ENCODE measurements at places on chromosomes 1 and 21.

DNA sequence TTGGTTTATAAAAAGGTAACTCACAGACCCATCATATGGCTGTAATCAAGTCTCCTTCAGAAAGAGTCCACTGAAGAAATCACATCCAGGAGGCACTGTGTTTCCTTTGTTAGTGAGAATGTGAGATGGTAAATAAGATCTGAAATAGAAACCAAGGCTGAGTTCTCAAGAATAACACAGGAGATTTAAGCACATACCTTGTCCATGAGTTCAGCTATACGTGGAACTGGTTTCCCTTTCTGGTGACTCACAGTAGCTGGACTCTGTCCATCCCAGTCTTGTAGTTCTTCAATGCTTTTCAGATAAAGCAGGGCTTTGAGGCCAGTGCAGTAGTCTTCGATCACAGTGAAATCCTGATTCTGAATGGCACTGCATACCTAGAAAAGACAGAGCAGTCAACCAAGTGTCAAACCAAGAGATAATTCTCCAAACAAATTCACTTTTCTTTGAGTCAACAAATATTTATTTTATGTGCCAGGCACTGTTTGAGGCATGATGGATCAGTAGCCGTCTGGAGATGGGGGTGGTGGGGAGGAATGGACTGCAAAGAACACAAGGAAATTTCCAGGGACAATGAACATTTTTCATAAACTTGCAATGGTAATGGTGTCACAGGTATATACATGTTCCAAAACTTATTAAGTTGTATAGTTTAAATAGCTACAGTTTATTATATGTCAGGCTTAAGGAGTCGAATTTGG lies 471.4 kb downstream of the PTBP2 start:
- DNase-seq = no peak

- DNase-seq = peak; percentile 46
Observed at GRCh38 chr1:186212568-186213224, 162.4 kb downstream of the TPR start.

DNA sequence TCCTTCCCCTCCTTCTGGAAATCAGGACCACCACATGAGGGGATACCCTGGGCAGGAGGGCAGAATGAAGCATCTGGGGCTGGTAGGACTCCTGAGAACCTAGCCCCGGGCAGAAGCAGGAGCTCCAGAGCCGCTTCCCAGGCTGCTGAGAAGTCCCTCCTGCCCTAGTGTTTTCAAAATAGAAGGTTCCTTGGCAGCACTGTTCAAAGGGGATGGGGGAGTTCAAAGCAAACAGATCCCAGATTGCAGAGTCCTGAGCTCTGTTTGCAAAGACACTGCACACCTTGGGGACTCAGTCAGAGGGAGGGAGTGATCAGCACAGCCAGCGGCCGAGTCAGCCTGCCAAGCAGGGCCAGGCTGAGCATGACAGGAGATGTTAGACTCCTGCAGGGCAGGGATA lies 177.8 kb downstream of the PTPRU start:
- no peak for DNase-seq

GRCh38 chr21:36052860-36053714 lies 7.2 kb downstream of the SETD4 start:
- no peak for DNase-seq

DNA sequence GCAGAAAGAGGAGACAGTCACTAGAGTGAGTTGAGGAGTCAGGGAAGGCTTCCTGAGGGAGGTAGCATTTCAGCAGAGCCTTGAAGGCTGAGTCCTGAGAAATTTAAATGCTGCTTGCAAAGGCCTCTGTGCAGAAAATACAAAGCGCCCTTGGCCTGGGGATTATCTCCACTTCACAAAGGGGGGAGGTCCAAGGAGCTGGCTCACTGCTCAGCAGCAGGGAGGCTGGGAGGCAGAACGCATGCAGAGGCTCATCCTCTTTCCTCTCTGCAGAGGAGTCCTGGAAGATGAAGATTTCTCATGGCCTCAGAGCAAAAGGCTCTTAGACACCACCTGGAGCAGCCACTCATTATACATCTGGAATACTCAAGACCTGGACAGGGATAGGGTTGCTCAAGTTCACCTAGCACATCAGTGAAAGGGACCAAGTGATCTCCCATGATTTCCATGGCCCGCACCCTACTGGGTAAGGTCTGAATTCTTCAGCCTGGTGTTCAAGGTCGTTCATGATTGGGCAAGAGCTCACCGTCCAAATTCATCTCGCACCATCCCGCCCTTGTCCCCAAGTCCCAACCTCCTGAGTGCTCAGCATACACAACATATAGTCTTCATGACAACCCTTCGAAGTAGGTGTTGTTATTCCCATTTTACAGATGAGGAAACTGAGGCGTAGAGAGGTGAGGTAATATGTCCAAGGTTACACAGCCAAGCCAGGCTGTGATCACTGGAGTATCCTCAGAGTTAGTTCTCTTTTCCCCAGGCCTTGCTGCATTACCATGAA lies 9.0 kb downstream of the SLC1A7 start:
- no peak for DNase-seq

- DNase-seq = no peak
Observed at GRCh38 chr1:169651035-169651434, 21.1 kb upstream of the SELP start.

- DNase-seq = no peak
Observed at GRCh38 chr21:18603261-18603660, 199.7 kb upstream of the TMPRSS15 start.

- DNase-seq = peak; percentile 29
Observed at GRCh38 chr1:168482106-168482505, 61.7 kb downstream of the XCL2 start.

- peak; percentile 59 for DNase-seq
Observed at GRCh38 chr1:218351391-218352074, 6.4 kb downstream of the TGFB2 start.

- no peak for DNase-seq
Observed at GRCh38 chr1:42168763-42169162, 4.2 kb upstream of the GUCA2A start.

DNA sequence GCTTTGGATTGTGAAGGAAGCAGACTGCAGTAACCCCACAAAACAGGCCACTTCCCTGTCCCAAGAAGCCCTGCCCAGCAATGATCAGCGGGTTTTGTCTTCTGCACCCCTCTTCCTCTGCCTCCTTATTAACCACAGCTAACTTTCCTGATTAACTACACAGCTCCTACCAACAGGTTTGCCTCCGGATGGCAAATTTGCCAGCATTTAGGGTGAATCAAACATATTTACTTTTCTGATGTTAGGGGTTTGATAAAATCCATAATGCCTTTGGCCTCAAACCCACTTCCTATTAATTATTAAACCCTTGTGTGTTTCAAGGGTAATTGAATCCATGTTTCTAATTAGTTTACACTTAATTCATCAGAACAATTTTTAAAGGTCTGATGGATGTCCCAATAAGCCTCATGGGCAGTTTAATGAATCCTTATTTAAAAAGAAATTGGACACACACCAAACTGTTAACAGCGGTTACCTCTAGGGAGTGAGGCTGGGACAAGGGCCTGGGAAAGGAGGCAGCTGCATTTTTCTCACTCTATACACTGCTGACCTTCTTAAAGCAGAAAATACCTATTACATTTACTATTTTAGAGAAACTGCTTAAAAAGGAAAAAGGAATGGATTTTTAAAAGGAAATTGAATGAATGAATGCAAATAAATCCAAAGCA lies 91.9 kb downstream of the CSMD2 start:
- no peak for DNase-seq

DNA sequence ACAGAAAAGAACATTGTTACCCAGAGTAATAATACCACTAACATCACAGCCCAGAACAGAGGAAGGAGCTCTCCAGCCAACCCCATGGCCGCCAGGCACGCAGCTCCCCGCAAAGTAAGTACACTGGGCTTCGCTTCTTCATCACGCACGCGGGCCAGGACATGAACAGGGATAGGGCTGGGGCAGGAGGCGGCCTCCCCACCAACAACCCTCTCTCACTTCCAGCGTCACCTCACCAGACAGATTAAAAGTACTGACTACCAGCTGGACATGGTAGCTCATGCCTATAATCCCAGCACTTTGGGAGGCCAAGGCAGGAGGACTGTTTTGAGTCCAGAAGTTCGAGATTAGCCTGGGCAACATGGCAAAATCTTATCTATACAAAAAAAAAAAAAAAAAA lies 78.3 kb downstream of the NPHP4 start:
- DNase-seq = no peak

DNA sequence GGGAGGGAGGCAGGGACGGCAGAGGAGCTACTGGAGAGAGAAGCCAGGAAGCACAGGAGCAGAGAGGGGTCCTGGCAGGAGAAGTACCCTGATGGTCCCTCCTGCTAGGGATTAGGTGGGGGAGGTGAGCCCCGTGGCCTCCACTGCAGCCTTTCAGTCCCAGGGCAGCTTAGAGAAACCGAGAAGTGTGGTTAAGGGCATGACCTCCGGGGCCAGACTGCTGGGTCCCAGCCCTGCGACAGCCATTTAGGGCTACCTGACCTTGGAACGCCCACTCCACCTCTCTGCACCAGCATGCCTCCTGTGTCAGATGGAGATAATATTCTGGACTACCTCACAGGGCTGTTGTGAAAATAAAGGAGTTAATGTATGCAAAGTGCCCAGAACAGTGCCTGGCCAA lies 47.4 kb downstream of the KCNN3 start:
- no peak for DNase-seq

GRCh38 chr1:161265305-161265704 lies 6.8 kb downstream of the PCP4L1 start:
- DNase-seq = no peak

DNA sequence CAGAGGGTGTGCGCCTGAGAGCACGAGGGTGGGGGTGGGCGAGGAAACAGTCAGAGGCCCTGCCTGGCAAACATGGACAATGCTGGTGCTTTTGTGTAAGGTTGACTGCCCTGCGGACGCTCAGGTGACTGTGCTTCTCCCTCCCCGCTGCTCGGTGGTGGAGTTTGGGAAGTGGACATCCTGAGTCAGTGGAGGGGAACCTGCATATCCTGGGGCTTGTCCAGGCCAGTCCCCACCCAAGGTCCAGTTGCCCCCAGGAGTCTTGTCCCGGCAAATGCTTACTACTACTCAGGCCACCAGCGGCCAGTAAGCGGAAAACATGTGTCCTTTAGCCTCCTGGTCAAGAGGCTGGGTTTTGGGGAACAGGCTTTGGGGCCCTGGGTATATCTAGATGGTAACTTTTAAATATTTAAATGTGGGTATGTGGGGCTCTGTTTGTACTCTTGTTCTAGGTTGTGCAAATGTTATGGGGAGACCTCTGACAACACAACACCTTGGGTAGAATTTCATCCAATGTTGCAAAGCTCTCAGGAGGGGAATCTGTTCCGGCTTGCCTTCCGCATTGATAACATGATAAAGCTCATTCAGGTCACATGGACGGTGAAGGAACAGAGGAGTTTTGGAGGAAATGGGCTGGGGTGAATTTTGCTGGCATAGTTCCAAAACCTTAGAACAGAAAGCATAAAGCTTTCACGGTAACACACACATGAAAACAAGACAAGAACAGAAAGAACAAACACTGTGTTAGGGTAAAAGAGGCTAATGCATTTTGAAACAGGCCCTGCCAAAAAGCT lies 364.9 kb downstream of the PRDM2 start:
- no peak for DNase-seq

DNA sequence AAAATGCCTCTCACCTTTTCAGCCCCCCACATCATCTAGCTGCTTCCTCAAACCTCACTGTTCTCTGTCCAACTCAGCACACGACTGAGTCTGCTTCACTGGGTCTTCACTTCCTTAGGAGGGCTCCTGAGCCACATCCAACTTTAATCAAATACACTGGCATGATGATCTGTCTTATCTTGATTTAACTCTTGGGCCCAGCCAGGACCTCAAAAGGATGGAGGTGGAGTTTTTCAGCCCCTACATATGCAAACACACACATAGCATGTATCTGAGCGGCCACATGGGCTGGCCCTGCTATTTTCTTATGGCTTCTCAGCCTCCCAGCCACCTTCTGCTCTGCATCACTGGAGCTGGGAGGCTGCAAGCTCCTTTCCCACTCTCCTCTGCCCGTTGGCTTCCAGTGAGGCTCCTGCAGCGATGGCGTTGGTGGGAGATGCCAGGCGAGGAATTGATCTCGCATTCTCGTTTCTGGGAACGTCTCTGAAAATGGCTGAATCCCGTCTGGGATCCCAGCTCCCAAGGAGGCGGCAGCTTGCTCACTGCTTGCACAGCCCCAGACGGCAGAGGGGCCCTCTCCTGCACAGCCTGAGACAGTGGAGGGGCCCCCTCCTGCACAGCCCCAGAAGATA lies 1.8 kb upstream of the PRXL2B start:
- DNase-seq = no peak

DNA sequence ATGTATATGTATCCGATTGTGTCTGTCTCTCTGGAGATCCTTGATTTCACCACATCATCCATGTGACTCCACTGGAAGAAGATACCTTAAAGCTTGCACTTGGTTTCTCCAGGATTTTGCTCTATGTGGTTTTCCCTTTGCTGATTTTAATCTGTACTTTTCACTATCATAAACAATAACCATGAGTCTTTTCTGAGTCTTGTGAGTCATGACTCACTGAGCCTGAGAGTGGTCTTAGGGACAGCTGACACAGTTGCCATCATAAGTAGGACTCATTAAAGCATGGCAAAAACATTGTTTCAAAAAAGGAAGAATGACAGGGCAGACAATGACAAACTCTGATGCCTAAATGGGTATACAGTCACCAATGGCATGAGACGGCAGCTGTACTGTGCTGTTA lies 226.2 kb downstream of the AKT3 start:
- DNase-seq = peak; percentile 3

GRCh38 chr1:112011202-112011601 lies 21.7 kb upstream of the KCND3 start:
- DNase-seq = no peak

DNA sequence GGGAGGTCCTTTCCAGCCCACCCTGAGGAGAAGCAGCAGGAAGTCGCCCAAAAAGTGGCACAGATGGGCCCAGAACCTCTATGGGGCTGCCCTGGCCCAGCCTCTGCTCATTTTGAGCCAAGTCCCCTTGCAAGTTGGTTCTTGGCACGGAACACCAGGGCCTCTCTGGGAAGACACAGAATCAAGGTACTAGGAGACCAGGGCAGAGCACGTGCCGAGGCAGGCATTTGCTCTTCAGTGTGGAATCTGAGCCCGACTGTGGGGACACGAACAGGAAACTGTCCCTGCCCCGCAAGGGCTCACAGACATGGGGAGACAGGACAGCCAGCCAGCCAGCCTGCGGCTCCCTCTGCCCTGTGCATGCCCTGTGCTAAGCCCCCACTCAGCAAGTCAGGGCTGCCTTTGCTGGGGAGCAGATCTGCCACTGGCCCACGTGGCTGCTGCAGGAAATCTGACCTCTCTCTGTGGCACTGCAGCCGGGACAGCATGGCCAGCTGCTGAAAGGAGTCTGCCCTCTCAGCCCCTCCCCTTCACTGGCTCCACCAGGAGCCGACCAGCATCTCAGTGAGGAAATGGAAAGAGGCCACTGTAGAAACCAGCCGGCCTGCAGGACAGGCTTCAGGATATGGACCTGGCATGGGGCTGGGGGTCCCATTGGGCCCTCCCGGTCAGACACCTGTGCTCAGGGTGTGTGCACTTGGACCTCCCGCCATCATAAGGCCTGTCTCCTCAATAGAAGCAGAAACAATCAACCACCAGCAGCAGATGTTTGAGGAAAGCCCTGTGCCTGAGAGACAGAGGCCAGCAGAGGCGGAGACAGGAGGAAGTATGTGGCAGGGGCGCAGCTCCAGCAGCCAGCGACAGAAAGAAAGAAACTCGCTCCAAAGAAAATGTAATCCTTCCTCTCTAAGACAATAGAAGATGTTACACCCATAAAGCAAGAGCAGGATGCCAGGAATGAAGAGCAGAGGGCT lies 3.7 kb downstream of the ARHGEF16 start:
- no peak for DNase-seq
